ENCODE measurements at places on chromosomes 7 and 10.

DNA sequence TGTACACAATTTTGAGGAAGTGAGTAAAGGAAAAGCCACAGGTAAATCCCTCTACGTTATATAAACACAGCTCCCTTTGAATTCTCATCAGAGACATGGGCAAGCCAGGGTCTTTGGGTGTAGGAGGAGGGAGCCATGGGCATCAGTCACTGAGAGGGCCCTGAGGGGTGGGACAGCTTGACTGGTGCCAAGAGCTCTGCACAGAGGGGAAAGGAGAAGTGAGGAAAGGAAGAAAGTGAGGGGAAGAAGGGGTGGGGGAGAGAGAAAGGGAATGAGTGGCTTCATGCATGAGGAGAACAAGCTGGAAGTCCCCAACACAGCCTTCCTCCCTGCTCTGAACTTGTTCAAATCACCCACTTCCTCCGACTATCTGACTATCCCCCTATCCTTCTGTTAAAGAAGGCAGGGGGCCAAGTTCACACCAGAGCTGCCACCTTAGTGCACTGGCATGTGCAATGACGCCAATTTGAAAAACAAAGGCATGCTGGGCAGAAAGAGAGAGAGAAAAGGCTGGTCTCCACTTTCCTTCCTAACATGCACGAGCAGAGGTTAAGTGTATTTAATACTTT, 16.4 kb upstream of the RNF148 start:
- DNase-seq: no peak

- DNase-seq: no peak
Measured at GRCh38 chr10:83312570-83312969, 826.7 kb upstream of the GHITM start.

DNA sequence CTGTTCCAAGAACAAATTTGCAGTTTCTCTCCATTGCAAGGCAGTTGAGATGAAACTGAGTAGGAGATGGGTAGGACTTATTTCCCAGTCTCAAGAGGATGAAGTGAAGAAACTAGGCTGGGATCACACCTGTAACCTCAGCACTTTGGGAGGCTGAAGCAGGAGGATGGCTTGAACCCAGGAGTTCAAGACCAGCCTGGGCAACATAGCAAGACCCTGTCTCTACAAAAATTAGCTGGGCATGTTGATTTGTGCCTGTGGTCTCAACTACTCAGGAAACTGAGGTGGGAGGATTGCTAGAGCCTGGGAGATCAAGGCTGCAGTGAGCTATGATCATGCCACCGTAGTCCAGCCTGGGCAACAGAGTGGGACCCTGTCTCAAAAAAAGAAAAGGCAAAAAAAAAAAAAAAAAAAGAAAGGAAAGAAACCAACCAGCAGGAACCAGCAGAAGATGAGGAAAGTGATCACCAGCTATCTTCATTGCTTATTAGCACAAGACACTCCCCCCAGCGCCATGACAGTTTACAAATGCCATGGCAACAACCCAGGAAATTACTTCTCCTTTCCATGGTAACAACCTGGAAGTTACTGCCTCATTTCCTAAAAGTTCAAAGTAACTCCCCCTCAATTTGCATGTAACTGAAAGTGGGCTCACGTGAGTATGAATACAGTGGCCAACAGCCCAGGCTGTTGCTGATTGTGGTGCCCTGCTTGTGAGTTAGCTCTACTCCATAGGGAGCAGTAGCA, 18.3 kb upstream of the ST8SIA6 start:
- DNase-seq: no peak

DNA sequence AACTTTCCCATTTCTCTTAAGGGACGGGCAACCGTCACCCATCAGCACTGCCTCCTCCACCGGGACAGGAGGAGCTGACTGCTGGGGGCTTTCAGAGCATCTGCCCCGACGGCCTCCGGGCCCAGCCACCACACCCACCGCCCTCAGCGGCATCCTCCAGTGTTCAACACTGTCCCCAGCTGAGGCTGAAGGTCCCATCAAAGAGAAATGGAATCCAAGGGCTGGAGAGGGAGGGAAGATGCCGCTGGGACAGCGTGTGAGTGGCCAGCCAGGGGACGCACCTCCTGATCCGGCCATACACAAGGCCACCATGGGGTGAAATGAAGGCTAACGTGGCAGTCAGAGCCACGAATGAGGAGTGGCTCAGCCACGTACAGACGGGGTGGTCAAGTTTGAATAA, 153.6 kb upstream of the PPP2R2D start:
- no peak for DNase-seq

DNA sequence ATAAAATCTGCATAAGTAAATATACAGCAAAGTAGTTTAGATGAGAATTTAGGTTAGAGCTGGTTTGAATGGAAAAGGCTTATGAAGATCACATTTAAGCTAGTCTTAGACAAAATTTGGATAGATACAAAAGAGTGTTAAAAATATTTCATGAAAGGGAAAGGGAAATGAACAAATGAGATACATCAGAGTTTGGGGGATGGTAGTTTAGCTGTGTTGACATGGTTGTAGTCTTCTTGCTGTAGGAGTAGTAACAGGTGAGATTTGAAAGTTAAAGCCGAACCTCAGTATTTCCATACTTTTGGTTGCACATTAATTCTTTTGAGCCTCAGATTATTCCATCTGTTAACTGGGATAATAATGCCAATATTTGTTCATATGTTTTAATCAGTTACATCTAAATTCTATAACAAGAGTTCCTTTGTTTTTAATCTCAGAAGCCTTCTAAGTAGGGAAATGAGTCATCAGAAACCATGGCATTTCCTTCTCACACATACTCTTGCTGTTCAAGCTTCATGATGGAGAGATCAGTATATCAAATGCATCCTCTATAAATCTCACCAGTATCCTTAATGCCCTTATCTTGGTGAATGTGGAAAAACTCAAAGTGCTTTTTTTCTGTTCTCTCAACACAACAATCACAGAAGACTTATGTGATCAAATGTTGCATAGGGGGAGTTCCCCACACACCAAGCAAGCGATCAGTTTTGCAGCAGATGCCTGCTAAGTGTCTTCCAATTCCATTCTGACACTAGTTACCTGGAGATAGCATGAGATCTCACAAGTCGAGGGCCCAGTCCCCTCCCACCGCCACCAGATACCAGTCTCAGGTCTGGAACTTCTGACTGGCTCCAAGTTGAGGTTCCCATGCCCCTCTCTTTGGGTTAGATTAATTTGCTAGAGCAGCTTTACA, 84.7 kb downstream of the MAPK8 start:
- no peak for DNase-seq

- no peak for DNase-seq
Measured at GRCh38 chr7:30683816-30684215, 1.6 kb upstream of the CRHR2 start.

DNA sequence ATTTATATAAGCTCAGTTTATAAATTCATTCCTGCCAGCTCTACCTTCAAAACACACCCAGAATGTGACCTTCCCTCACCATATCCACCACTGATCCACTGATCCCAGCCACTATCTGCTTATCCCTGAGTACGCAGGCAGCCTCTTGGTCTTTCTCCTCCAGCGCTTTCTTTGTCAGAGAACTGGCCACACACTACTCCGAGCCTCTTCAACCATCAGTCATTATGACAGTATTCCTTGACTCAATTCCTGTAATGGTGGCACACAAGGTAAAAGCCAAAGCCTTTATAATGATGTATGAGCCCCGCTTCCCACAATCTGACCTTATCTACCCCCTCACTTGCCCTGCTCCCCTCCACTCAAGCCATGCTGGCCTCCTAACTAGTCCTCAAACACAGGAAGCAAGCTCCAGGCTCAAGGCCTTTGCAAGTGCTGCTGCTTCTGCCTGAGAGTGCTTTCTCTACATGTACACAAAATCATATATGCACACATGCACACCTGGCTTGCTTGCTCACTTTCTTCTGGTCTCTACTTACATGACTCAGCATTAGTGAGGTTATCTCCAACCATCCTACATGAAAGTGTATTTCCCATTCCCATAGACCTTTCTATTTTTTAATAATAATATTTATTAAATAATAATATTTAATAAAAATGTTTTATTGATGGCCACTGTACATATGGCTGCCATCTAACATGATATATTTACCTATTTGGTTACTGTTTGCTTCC, 150.4 kb upstream of the FEZF1 start:
- DNase-seq: no peak

- DNase-seq: no peak
Measured at GRCh38 chr7:145644426-145645134, 472.0 kb upstream of the CNTNAP2 start.

DNA sequence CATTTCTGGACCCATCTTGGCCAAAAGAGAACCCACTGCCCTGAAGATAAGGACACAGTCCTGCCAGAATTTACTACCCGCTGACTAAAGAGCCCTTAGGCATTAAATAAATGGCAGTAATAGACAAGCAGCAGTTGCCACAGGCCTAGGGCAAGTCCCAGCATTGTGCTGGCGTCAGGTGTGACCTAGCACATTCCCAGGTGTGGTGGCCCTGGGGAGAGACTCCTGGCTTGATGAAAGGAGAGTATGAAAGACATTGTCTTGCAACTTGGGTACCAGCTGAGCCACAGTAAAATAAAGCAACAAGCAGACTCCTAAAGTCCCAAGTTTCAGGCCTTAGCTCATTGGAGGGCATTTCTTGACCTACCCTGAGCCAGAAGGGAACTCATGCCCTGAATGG, 715.7 kb upstream of the SORCS1 start:
- no peak for DNase-seq

- DNase-seq: no peak
Measured at GRCh38 chr7:115883629-115884028, 146.9 kb downstream of the TFEC start.

GRCh38 chr7:8228766-8229674, 32.9 kb downstream of the ICA1 start:
- no peak for DNase-seq

DNA sequence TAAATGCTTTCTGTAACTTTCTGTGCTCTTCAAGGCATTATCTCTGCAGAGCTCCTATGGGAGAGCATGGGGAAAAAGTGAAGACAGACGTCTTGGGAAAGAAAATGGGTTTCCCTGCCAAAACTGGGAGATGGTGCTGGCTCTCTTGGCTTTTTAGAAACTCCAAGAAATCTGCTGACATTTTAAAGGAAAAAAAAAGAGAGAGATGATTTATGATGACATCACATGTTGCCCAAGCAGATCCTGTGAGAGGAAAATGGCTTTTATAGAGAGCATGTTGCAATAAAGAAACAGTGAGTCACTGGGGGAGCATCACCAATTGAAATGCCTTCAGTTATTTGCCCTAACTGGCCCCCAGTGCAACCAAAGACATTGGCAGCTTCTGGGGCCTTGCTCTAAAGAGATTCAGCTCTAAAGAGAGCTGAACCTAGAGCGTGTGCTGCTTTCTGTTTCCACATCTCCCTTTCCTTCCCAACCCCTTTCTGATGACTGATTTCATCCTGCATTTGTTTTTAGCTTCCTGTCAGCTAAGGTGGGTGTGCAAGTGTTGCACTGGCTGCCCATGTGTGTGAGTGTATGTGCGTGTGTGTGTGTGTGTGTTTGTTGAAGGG, 37.7 kb downstream of the LRMDA start:
- DNase-seq: no peak

DNA sequence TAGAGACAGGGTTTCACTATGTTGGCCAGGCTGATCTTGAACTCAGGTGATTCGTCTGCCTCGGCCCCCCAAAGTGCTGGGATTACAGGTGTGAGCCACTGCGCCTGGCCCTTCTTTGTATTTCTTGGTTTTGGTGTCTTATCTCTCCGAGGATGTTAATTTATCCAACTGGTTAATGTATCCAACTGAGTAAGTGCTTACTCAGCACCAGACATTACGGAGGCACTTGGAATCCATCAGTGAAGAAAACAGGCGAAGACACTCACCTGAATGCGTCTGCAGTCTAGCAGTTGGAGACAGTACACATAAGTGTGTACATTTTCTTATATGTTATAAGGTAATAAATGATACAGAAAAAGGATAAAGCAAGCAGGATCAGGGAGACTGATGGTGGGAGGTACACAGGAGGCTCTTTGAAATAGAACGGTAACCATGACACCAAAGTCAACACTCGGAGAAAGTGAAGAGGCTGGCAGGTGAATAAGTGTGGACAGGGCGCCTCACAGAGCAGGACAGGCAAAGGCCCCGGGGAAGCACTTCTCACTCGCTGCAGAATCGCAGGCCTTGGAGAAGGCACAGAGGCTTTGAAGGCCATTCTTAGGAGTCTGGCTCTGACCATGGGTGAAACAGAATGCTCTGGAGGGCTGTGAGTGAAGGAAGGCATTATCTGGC, 73.1 kb downstream of the LANCL2 start:
- DNase-seq: no peak

GRCh38 chr7:132451161-132451560, 125.1 kb downstream of the PLXNA4 start:
- no peak for DNase-seq

- DNase-seq: no peak
Measured at GRCh38 chr7:129959471-129960203, 6.9 kb upstream of the UBE2H start.

DNA sequence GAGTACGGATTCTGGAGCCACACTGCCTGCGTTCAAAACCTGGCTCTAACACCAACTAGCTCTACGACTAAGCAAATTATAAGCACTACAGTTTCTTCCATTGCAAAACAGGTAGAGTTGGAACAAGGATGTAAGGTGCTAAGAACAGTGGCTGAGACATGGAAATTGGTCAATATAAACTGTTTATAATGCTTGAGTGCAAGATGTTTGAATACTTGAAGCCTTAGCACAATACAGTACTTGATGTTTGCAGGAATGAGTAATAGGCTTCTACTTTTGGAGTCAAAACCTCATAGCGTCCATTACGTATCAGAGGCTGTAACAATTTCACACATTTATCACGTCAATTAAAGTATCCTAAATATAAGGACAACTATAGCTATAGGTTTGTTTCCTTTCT, 6.9 kb downstream of the NT5C2 start:
- no peak for DNase-seq

- no peak for DNase-seq
Measured at GRCh38 chr7:102891693-102892261, 21.0 kb upstream of the LRRC17 start.

DNA sequence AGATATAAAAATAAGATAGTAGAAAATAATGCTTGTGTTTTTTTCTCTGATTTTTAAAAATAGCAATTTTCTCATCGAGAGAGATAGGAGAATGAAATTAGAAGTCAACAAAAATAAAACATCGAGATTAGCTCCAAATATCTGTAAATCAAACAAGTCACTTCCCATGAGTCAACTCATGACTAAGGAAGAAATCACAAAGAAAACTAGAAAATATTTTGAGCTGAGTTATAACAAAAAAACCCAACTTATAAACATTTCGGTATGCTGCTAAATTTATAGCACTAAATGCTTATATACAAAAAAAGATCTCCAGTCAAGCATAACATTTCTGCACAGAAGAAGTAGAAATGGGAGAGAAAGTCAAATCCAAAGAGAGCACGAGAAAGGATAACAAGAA, 140.1 kb downstream of the ITGA8 start:
- no peak for DNase-seq

Data from NCI-H1930 (cell line).